SJSA1 (cell line): ENCODE measurements at places on chromosomes 1 and 21.

- no peak for DNase-seq
Observed at GRCh38 chr1:78619032-78619431, 1.2 kb upstream of the IFI44L start.

- no peak for DNase-seq
Observed at GRCh38 chr1:210302501-210302900, 26.2 kb upstream of the HHAT start.

DNA sequence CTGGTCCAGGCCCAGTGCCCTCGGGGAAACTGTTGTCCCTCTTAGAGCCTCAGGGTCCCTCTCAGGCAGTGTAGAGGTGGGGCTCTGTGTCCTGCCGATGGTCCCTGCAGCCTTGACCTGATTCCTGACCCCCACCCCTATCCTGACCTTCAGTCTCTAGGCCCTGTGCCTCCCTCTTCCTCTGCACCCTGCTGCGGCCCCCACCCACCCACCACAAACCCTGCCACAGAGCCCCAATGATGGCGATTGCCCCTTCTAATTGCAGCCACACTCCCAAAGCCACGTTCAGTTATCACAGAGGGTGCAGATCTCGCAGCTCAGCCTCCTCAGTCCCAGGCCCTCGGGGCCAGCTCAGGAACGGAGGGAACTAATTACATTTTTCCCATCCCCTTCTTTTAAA, 99.7 kb downstream of the PAX7 start:
- no peak for DNase-seq

GRCh38 chr1:248136811-248137210, 8.1 kb upstream of the OR2M5 start:
- DNase-seq = no peak

DNA sequence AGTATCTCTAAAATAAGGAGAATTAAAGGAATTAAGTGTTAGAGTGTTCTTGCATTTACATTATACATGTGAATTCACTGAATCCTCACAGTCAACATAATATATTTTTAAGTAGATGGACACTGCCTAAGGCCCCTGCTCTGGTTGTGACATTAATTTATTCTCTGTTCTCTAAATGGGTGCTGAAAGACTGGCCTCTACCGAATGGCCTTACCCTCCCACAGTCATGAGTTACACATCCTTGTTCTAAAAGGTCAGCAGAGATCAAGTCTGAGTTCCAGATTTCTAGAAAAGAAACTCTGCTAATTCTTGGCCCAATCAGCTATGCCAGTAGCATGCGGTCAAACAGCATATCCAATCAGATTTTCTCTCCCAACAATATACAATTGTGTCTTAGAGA, 193.2 kb downstream of the TM2D1 start:
- no peak for DNase-seq

GRCh38 chr21:38471766-38472165, 26.5 kb downstream of the ERG start:
- DNase-seq = no peak

DNA sequence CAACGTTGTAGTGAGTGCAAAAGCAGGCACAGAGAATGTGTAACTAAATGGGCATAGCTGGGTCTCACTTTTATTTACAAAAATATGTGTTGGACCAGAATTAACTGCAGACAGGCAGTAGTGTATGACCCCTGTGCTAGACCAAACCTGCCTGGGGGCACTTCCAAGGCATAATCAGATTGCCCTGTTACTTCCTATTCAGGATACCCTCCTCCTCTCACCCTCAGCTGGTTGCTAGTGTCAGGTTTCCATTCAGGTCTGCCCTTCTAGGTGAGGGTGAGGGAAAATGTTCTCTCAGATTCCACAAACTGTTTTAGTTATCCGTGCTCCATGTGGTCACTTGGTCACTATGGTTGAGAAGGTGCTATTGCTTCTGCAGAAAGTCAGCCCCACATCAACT, 387.3 kb downstream of the LMX1A start:
- no peak for DNase-seq

DNA sequence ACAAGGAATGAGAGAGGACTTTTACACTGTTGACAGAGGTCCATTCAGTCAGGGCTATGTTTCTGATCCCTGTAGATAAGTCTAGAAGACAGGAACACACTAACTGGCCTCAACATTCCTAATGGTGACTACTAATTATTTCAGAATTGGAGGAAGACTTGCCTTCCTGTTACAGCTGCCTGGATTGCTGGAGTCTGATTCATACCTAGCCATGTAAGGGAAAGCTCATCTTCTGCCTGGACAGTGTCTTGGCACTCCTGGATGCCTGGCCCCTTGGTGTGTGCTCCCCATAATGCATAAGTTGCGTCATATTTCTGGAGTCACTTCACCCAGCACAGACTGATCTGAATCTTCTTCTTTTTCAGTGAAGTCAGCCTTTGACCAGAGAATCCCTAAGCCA, 326.0 kb upstream of the RUNX1 start:
- no peak for DNase-seq

GRCh38 chr1:31624309-31624708, 6.8 kb downstream of the HCRTR1 start:
- no peak for DNase-seq

DNA sequence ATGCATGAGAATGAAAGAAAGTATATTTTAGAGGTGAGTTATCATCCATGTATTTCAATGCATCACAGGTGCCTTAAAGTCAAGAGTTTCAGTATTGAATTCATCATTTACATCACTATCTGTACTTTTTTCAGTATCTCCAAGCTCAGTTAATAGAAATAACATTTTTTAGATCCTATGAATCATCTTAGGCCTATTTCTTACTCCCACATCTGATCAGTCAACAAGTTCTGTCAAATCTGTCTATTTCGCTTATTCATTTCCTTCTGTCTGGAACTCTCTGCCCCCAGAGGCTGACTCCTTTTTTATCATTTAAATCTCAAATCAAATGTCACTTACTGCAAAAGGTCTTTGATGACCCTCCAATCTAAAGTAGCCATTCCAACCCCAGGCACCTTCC, 295.2 kb downstream of the LRRC7 start:
- DNase-seq = no peak

GRCh38 chr1:229643996-229644745, 18.1 kb downstream of the URB2 start:
- no peak for DNase-seq

DNA sequence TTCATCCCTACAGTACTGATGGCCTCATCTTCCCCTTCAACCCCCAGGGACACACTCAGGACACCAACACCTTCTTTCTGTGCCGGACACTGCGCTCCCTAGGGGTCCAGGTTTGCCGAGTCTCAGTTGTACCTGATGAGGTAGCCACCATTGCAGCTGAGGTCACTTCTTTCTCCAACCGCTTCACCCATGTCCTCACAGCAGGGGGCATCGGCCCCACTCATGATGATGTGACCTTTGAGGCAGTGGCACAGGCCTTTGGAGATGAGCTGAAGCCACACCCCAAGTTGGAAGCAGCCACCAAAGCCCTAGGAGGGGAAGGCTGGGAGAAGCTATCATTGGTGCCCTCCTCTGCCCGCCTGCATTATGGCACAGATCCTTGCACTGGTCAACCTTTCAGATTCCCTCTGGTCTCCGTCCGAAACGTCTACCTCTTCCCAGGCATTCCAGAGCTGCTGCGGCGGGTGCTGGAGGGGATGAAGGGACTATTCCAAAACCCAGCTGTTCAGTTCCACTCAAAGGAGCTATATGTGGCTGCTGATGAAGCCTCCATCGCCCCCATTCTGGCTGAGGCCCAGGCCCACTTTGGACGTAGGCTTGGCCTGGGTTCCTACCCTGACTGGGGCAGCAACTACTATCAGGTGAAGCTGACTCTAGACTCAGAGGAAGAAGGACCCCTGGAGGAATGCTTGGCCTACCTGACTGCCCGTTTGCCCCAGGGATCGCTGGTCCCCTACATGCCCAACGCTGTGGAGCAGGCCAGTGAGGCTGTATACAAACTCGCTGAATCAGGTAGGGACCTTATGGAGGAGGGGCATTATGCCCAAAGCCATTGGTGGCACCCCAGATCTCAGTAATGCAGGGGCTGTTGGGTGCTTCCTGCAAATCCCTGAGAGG, 5.1 kb upstream of the LENEP start:
- no peak for DNase-seq

GRCh38 chr1:184533049-184533448, 146.2 kb downstream of the C1orf21 start:
- no peak for DNase-seq

DNA sequence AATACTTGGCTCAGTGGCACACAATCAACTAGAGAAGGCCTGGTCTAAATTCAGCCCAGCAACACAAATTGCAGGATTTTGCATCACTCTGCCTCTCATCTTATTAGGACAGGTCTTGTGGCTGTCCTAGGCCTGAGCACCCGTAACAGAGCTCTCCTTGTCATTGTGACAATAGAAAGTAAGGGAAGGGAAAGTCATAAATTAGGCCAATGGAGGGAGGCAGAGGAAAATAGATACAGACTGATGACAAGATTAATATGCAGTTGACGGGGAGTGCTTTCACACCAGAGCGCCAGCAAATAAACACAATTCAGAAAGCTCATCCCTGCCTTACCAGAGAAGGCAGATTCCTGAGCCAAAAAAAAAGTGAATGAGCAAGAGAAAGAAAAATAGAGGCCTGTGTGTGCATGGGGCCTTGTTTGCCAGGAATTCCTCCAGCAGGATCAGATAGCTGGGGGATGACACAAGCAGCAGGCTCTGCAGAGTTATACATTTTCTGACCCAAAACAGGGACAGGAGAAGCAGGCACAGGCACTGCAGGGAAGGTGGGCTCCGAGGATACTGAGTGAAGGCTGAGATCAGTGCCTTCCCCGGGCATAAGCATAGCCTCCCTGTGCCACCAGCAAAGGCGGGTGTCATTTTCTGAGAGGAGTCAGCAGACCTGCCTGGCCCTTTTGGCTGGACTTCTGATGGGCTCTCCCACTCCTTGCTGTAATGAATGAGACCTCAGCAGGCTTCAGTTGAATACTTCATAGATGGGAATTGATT, 110.0 kb upstream of the SPAG17 start:
- DNase-seq = no peak

DNA sequence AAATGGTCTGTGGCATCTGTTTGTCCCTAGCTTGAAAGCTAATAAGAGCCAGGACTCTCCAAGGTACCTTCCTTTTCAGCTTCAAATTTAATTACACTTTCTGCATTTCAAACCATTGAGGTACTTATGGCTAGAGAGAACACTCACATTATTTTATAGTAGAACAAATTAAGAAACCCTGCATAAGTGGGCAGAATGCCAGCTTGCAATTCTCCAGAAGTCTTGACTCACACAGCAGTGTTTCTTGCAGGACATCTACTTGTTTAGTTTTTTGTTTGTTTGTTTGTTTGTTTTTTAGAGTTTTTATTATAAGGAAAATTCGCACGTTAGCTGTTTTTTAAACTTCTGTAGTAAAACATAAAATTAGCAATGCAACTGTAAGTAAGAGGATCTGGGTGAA, 397.2 kb downstream of the NEGR1 start:
- no peak for DNase-seq

GRCh38 chr21:42864815-42865775, 14.2 kb downstream of the WDR4 start:
- DNase-seq = no peak

DNA sequence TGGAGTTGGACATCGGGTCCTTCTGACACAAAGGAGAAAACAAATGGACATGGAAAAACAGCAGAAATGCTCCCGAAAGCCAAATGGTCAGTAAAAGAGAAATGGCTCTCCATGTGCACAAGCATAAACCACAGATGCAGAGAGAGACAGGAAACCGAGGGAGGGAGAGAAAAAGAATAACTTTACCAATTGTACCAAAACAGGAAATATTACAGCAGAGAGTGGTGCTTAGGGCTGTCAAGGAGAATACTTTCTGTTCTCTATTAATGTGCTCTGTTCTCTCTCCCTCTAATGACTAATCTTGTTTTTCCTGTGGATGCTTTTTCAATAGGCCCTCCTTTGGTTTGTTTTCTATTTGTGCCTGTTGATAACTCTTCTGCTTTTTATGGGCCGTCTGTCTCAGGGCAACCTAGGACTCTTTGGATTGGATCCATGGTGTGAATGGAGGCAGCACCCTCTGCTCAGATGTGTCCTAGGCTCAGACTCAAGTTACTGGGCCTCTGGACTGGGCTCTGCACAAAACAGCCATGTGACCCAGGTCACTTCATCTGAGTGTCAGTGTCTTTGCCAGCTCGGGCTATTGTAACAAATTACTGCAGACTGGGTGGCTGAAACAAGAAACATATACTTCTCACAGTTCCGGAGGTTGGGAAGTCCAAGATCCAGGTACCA, 663.0 kb downstream of the NPHP4 start:
- DNase-seq = no peak

DNA sequence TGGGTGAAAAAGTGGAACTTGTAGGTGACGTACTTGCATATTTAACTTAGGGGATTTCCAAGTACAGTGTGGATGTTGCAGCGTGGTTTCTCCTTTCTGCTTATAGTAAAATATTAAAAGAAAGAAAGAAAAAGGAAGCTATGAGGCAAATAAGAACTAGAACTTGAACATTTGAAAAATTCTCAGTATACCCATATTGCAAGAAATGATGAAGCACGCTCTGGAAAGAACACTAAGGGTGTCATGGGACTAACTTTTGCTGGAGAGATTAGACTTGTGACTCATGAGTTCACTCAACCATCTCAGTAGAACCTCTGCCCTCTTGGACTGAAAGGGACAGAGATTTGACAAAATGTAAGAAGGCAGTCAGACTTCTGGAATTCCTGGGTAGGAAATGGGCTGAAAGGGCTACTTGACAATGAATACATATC, 704.5 kb upstream of the ADGRL4 start:
- no peak for DNase-seq

DNA sequence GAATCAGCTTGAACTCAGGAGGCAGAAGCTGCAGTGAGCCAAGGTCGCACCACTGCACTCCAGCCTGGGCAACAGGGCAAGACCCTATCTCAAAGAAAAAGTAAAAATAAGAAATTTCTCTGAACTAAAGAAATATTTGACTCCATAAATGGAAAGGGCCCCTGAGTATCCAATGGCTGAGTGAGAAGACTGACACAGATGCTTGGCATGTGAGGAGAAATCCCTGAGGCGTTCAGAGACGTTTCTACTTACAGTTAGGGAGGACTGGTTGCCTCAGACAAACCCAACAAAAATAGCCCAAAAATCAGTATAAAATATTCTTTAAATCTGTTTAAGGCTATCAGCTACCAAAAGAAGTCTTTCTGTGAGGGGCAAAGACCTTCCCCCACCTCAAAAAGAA, 3.0 kb upstream of the SUMO3 start:
- no peak for DNase-seq

- DNase-seq = peak; percentile 81
Observed at GRCh38 chr1:218850367-218850766, 323.3 kb upstream of the LYPLAL1 start.

DNA sequence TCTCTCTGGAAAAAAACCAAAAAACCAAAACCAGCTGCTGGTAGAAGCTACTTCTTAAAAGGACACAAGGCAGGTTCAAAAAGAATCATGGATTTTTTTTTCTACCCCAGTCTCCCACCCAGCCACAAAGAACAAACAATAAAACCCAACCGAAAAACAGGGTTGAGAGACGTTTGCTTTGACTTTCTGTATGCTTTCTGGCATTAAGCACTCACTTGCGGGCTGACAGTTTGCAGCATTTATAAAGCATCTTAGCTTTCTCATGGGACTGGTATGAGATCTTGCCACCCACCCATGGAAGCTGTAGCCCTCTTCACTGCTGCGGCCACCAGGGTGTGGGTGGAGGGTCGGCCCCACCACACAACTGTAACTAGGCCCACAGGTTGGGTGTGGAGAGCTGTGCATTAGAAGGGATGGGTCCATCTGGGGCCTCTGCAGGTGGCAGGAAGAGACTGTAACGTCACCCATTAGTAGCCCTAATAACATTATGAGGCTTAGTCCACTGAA, 165.7 kb downstream of the RHOU start:
- peak; percentile 36 for DNase-seq

- peak; percentile 68 for DNase-seq
Observed at GRCh38 chr1:63662841-63663240, 69.6 kb downstream of the PGM1 start.
